ENCODE measurements at places on chromosomes 7 and 10.

- DNase-seq: no peak
Measured at GRCh38 chr10:3135006-3135405, 37.6 kb downstream of the PITRM1 start.

- DNase-seq: no peak
Measured at GRCh38 chr10:59285848-59286247, 76.5 kb downstream of the FAM13C start.

GRCh38 chr7:93622036-93623033, 47.8 kb upstream of the CALCR start:
- DNase-seq: no peak

GRCh38 chr10:5411941-5412276, 448 bp upstream of the NET1 start:
- no peak for DNase-seq

- no peak for DNase-seq
Measured at GRCh38 chr7:85823396-85824080, 636.7 kb upstream of the SEMA3D start.

DNA sequence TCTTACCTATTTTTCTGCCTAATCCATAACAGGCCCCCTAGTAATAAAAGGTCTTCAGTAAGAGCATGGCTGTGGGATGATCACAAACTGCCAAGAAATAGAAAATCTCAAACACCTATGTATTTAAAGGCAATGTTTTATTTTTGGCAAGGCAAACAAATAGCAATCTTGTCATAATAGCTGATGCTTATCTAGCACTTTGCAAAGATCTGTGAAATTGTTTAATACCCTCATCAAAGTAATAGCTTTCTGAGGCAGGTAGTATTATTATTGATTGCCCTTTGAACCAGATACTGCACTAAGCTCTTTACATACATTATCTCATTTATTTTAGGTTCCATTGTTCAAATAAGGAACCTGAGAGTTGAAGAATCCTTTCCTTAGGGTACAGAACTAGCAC, 1.6 kb upstream of the CADPS2 start:
- DNase-seq: no peak

- DNase-seq: peak; percentile 79
Measured at GRCh38 chr10:97713826-97714400, 383 bp downstream of the MARVELD1 start.

GRCh38 chr7:39130274-39130673, 152.6 kb downstream of the POU6F2 start:
- DNase-seq: no peak

DNA sequence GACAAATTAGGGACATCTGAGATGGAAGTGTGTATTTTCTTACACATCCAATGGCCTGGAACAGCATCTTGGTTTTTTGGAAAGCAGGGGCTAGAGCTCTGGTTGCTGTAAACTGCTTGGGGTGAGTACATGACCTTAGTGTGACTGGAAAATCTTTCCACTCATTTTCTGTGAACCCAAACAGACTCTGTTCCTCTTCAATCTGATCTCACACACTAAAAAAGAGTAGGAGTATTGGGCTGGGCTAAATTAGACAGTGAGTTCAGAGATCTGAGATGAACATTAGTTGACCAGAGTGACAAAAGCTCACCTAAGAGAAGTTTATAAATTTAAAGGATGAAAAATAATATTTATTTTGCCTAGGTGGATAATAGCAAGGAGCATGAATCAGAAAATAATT, 59.2 kb downstream of the OR13A1 start:
- DNase-seq: peak; percentile 56

DNA sequence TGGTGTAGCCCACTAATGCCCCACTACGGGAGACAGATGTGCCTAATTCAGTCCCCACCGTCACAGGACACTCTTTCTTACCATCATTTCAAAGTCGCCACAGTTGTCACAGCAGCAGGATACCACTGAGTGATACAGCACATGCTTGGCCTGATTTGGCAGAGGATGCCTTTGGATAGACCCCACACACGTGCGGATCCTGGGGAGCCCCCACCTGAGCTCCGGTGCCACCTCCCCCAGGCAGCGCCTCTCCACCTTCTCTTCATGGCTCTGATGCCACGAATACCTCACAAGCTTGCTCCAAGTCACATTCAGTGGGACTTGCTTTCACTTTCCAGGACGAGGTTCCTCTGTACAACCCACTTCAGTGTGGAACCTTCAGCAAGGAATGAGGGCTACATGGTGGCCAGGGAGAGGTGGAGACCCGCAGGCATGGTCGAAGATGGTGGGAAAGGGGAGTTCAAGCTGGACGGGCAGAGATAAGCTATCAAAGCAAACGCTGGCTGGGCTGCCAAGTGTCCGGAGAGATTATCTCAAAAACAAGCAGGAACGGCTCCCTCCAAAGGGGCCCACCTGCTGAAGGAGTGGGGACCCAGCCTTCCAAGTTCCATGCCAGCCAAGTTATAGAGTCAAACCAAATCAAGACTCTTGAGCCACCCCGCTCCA, 107.4 kb downstream of the ZRANB1 start:
- DNase-seq: no peak

- peak; percentile 68 for DNase-seq
Measured at GRCh38 chr10:6395606-6396005, 184.5 kb downstream of the PRKCQ start.

DNA sequence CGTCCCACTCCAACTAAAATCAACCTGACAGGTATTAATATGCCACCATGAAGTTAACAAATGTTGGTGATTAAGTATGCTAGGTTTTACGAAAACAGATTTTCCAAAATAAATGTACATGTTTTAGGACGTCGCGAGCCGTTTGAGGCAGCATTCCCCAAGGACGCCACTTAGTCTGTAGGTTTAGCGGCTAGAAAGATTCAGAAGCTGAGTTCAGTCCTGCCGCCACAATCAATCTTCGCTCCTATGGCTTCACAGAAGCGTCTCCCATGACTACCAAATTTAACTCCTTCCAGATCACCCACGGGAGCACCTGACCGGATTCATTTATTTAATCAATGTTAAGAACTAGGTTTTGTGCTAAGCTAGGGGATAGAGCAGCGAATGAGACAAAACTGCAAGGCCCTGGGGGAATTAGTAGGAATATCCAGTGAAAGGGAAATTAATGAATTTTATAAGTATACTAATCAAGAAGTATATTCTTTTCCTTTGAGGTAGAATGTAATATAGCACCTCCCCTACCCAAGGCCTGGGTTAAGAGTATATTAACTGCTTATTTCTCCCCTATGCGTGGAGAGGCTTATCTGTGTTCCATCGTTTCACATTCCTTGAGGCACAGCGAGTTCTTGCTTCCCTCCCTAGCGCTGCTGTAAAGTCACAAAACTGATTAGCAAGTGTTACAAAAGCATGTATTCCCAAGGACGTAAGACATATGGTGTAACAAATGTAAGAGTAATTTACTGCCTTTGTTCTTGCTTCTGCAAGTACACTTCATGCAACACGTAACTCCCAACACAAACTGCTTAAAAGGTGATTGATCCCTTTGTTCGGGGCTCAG, 994 bp upstream of the CYP51A1 start:
- peak; percentile 9 for DNase-seq

- peak; percentile 48 for DNase-seq
Measured at GRCh38 chr7:106354822-106355221, 70.0 kb upstream of the NAMPT start.
